C1 segment of cervical spinal cord (tissue), 14 donors: ENCODE measurements at places on chromosomes 6 and 20.

GRCh38 chr6:14055541-14055940 lies 62.0 kb upstream of the CD83 start:
- DNase-seq = no peak

DNA sequence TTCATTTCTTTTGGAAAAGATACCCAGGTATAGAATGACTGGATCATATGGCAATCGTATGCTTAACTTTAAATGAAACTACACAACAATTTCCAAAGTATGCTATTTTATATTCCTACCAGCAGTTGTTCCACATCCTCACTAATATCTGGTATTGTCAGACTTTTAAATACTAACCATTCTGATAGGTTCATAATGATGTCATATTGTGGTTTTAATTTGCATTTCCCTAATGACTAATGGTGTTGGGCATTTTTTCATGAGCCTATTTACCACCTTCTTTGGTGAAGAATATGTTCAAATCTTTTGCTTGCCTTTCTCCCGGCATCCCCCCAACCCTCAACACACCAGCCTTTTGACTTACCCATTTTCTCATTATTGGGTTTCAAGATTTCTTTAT lies 96.2 kb upstream of the HMGN3 start:
- DNase-seq = no peak

GRCh38 chr6:82693094-82693493 lies 329.5 kb downstream of the TPBG start:
- DNase-seq = no peak

- no peak for DNase-seq
These were observed 13.1 kb downstream of the ARHGAP18 start for GRCh38 chr6:129696843-129697242.

- DNase-seq = no peak
These were observed 3.6 kb upstream of the CASP8AP2 start for GRCh38 chr6:89826029-89826528.

DNA sequence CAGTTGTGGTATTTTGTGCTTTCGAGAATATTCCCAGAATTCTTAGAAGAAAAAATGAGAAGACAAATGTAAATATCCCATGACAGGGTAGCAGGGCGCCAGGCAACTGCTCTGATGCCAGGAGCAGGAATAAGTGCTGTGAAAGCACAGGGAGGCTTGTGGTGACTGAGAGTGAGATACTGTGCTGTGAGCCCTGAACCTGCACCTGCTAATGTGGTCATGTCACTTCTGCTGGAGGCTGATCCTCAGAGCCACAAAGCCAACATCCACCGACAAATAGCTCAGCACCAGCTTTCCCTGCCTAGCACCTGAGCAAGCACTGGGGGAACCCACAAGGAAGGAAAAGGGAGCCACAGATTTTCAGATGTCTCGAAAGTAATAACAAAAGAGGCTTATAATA lies 368.6 kb upstream of the CDH4 start:
- DNase-seq = no peak

DNA sequence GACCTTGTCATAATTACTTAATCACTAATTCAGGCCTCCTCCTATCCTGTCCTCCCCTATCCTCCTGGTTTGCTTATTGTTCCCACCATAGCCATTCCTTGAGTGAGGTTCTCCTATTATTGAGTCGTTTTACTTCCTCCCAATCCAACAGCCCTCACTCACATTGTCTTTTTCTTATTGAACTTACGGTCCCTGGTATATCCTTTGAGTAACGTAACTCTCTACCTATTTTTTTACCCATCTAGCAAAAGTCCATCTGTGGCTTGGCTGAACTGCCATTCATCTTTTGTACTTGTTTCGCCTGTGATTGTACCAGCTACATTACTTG lies 43.1 kb downstream of the DEK start:
- DNase-seq = no peak

DNA sequence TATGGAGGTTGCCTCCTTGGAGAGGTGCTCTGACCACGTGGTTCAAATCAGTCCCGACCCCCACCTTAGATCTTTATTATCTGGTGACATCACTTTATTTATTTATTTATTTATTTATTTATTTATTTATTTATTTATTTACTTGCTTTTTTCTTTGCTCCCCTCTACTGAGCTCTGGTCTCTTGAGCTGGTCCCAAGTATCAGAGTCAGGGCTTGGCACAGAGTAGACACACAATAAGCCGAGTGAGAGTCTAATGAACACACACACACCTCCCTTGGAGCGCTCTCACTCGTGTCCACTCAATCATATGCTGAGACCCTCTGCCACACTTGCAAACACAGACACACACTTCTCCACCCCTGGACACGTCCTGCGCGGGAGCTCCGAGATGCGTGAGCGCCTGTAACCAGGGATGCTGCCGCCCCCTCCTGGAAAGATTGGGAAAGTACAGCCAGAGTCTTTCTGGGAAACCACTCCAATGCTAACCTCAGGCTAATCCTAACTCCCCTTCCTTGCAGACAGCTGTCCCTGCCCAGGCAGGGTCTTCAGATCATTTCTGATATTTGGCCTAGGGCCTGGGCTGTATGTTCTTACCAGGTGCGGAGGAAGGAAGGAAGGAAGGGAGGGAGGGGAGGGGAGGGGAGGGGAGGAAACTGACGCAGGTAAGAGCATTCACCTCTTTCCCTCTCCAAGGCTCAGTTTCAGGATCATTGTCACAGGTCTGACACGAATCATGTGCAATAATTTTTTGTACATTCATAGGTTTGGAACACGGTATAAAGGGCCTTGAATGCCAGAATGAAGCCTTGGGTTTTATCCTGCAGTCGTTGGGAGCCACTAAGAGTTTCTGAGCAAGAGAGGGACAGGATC lies 70.9 kb downstream of the STK35 start:
- peak; percentile 6 for DNase-seq

- DNase-seq = no peak
These were observed 687.0 kb downstream of the KIF16B start for GRCh38 chr20:15886250-15886649.

- no peak for DNase-seq
These were observed 295.0 kb upstream of the PRDM1 start for GRCh38 chr6:105791179-105791578.

- DNase-seq = no peak
These were observed 1557.5 kb downstream of the GRIK2 start for GRCh38 chr6:102950967-102951366.

DNA sequence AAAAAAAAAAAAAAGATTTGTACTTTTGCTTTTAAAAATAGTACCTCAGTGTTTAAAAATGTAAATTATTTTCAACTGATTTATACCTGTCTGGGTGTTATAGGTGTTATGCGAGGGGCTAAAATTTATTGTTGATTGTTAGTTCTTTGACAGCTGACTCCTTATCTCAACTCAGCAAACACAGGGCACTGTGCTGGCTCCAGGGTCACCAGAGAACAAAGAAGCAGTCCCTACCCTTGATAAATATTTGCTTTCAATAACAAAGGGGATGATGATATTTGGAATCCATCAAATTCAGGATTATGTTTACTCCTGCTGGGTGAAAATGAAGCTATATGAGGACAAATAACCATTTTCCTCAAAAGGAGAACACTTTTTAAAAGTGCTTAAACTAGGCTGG lies 34.2 kb upstream of the KAT14 start:
- no peak for DNase-seq

DNA sequence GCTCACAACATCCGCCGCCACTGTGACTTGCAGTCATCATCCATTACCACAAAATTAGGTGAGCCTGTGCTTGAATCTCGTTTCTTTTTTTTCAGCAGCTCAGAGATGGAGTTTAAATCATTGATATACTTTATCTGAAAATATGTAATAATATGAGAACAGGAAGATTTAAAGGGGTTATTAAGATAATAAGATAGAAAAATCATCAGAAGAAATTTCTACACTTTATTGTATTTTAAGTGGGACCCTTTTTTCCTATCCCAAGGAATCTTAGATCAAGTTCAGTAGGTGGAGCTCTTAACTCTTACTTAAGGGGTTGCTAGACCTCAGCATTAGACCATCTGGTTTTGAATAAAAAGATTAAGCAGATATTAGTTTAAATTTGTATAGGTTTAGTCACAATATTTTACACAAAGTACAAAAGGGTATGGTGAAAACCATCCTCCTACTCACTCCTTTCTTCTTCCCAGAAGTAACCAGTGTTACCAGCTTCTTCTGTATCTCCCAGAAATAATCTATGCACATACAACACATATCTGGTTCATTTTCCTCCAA lies 9.4 kb upstream of the NCOA7 start:
- DNase-seq = no peak

- DNase-seq = no peak
These were observed 7.2 kb downstream of the TTLL9 start for GRCh38 chr20:31877684-31878083.

DNA sequence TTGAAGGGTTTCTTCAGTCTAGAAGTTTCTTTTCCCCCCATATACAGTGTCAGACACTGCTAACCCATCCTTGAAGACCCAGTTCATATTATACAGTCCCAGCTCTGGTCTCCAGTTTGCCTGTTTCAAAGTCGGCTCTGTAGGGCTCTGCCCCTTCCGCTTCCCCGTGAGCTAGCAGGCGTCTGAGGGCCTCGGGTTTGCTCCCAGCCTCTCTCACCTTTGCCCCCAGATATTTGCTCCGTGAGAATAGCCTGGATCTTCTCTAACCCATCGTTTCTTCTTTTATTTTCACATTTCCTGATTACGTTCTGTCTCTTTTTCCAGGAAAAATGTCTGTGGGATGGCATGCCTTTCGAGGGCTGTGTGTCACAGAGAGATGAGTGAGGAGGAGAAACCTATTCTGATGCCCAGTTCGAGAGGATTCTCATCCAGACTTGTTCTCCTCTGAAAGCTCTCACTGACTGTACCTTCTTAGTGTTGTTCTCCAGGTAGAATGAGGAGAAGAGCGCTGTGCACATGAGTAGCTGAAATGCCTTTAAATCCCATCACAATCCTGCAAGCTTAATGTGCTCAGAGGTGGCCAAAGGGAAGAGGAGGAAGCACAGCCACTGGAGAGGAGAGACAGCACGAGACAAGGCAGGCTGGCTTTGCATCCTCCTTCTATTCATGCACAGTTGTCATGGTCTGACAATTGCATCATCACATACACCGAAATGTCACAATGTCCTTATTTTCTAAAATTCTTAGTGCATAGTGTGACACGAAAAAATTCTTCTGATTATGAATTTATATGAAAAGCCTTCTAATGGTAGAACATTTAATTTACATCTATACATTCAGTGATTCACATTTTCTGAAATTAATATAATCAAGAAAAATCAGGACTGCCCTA lies 171.1 kb downstream of the FOXA2 start:
- no peak for DNase-seq

GRCh38 chr6:166952121-166952520 lies 4.2 kb downstream of the RNASET2 start:
- DNase-seq = no peak

GRCh38 chr20:1494436-1494835 lies 3.2 kb upstream of the SIRPB2 start:
- DNase-seq = no peak
